Stimulated activated CD8-positive, alpha-beta memory T cell treated with anti-CD3 and anti-CD28 coated beads, Interleukin-4, amount 100 ng/mL, for 1 hour (primary cell): ENCODE measurements at places on chromosomes 4 and X.

- no peak for DNase-seq
Observed at GRCh38 chr4:106618956-106619355, 250.4 kb upstream of the GIMD1 start.

DNA sequence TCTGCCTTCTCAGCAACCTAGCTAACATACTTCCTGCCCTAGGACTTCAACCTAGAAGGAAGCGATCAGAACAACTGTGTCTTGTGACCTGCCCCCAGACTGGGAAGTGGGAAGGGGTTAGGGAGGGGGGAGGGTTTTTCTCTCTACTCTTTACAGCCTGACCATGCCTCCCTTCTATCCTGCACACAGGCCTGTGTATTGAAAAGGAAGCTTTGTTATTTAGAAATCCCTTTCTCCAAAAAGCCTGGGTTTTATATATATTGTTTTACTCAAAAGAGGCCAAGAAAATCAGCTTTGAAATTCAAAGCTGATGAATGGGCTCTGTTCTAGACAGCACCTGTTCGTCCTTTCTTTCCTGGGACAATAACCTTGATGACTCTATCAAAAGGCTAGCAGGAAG is 35.2 kb upstream of the SMS start:
- DNase-seq: no peak

DNA sequence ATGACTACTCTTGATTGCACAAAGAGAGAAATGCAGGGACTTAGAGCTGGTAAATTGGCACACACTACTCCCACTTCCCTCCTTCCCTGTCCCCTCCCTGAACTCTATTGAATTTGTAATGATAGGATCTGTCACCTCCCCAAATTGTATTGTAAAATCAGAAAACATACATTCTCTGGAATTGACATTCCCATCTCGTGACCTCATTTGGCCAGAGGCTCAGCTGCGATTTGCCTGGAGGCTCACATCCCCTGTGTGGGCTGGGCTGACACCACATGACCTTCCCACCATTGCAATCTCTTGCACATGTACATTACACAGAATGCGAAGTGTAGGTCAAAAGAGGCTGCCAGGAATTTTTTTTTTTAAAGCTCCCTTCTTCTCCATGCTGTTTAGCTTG is 172.1 kb downstream of the MID1IP1 start:
- DNase-seq: no peak

- no peak for DNase-seq
Observed at GRCh38 chr4:74166135-74166534, 8.2 kb downstream of the MTHFD2L start.

DNA sequence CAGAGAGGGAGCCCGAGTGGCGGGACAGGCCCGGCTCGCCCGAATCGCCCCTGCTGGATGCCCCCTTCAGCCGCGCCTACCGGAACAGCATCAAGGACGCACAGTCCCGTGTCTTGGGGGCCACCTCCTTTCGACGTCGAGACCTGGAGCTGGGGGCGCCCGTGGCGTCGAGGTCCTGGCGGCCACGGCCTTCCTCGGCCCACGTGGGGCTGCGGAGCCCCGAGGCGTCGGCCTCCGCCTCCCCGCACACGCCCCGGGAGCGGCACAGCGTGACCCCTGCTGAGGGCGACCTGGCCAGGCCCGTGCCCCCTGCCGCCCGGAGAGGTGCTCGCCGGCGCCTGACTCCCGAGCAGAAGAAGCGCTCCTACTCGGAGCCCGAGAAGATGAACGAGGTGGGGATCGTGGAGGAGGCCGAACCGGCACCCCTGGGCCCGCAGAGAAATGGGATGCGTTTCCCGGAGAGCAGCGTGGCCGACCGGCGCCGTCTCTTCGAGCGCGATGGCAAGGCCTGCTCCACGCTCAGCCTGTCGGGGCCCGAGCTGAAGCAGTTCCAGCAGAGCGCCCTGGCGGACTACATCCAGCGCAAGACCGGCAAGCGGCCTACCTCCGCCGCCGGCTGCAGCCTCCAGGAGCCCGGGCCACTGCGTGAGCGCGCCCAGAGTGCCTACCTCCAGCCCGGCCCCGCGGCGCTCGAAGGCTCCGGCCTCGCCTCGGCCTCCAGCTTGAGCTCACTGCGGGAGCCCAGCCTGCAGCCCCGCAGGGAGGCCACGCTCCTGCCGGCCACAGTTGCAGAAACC is 156.9 kb downstream of the SOWAHB start:
- DNase-seq: no peak

GRCh38 chr4:69816236-69816635 is 43.7 kb downstream of the SULT1E1 start:
- DNase-seq: no peak
